ENCODE measurements at places on chromosomes 1 and 21. TPM values are rescaled to one million over a fixed set of nuclear protein-coding genes. Genes with fewer than 3 reads are reported as not detected.

The PLEKHM2 gene
- 66.8 TPM for polyA plus RNA-seq

DNA sequence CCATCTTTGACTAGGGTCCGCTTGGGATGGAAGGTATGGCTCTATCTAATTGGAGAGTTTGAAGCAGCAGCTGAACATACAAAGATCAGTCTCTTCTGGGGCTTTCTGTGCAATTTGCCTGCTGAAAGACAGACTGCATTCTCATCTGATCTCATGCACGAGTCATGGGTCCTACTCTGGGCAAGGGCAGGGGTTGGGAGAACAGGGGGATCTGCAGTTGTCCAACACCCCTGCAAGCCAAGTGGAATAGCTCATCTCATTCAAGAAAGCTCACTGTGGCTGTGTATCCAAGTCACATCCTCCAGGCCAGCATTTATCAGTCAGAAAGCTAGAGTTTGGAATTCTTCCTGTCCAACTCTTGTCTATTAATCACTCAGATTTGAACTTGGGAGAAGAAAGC lies 177.2 kb upstream of the C8B start:
- H3K4me1 ChIP-seq, result no peaks in the 10 kb centered on the region
- no peak overlapping the region for H3K4me3 ChIP-seq
- no peaks in the 10 kb centered on the region for H3K27me3 ChIP-seq
- DNase-seq, result no peak

- H3K4me3 ChIP-seq, result no peak overlapping the region
- DNase-seq, result no peak
- no peaks in the 10 kb centered on the region for H3K27me3 ChIP-seq
- no peak overlapping the region for H3K27ac ChIP-seq
- H3K36me3 ChIP-seq, result no peaks in the 10 kb centered on the region
Observed at GRCh38 chr1:31399976-31400375, 13.0 kb upstream of the SERINC2 start.

The FCMR gene
- 1.9 TPM for polyA plus RNA-seq

DNA sequence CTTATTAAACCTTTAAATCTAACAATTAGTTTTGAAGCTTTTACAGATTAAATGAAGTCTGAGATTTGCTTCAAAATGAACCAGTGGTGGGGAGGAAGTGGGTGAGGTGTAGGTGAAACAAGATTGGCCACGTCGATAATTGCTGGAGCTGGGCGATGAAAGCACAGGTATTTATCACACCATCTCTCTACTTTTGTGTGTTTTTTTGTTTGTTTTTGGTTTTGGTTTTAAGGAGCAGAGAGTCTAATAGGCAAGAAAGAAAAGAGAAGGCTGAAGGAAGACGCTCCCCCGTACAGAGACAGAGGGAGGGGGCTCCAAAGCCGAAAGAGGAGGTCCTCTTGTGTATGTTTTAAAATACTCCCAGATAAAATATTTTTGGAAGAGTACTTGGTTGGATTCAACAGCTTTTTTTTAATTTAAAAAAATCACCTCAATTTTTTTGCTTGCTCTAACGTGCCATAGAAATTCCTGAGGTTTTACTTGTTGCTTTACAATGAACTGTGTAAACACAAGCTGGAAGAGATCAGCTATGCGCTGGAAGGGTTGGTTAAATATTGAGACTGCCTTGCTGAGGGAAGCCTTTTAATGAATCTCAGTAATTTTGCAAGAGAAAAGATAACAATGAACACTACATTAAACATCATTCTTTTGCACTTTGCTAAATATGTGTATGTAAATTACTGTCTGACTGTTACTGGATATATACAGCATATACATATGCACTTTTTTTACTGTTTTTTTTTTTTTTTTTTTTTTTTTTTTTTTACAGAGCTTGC lies 6.7 kb upstream of the LGALS8 start:
- H3K4me1 ChIP-seq, result no peaks in the 10 kb centered on the region
- no peak for DNase-seq
- H3K27me3 ChIP-seq, result no peaks in the 10 kb centered on the region
- H3K4me3 ChIP-seq, result no peak overlapping the region
- no peak overlapping the region for H3K27ac ChIP-seq
- no peaks in the 10 kb centered on the region for H3K36me3 ChIP-seq

DNA sequence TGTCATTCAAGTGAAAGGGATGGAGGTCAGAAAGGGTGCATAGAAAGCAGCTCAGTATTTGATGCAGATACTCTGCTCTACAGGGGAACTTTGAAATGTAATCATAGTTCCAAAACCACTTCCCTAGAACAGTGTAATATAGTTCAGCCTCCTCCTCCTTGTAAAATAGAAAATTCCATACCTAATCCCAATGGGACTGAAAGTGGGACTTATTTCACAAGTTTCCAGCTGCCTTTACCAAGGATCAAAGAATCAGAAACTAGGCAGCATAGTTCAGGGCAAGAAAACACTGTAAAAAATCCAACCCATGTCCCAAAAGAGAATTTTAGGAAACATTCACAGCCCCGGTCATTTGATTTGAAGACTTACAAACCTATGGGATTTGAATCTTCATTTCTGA lies 8.1 kb upstream of the TMCO2 start:
- no peak overlapping the region for H3K4me3 ChIP-seq
- no peak overlapping the region for H3K27ac ChIP-seq
- H3K4me1 ChIP-seq, result no peaks in the 10 kb centered on the region
- H3K27me3 ChIP-seq, result no peaks in the 10 kb centered on the region

GRCh38 chr1:234958066-234958705 lies 170.5 kb downstream of the TOMM20 start:
- no peaks in the 10 kb centered on the region for H3K27me3 ChIP-seq
- no peaks in the 10 kb centered on the region for H3K36me3 ChIP-seq
- DNase-seq, result no peak
- H3K4me3 ChIP-seq, result no peak overlapping the region
- no peak overlapping the region for H3K27ac ChIP-seq

The AMY1A gene
- polyA plus RNA-seq, result not detected

The HPCAL4 gene
- 67.9 TPM for polyA plus RNA-seq

- H3K27me3 ChIP-seq, result no peaks in the 10 kb centered on the region
- H3K36me3 ChIP-seq, result no peaks in the 10 kb centered on the region
- no peaks in the 10 kb centered on the region for H3K4me1 ChIP-seq
- no peak overlapping the region for H3K4me3 ChIP-seq
- no peak overlapping the region for H3K27ac ChIP-seq
- DNase-seq, result no peak
Observed at GRCh38 chr1:247419336-247419735, 3.4 kb downstream of the NLRP3 start.

- no peak overlapping the region for H3K4me3 ChIP-seq
- H3K4me1 ChIP-seq, result no peaks in the 10 kb centered on the region
- H3K27ac ChIP-seq, result no peak overlapping the region
- H3K36me3 ChIP-seq, result no peaks in the 10 kb centered on the region
- DNase-seq, result no peak
Observed at GRCh38 chr1:17904290-17904689, 149.2 kb downstream of the ACTL8 start.

GRCh38 chr21:38664841-38665240 lies 140.9 kb upstream of the ETS2 start:
- H3K36me3 ChIP-seq, result no peaks in the 10 kb centered on the region
- peaks cover 15% of the 10 kb centered on the region for H3K4me1 ChIP-seq
- H3K27ac ChIP-seq, result no peak overlapping the region
- H3K27me3 ChIP-seq, result peaks cover 26% of the 10 kb centered on the region

All from spinal cord (tissue), 10 donors.